ENCODE measurements at places on chromosomes 11 and 22.

DNA sequence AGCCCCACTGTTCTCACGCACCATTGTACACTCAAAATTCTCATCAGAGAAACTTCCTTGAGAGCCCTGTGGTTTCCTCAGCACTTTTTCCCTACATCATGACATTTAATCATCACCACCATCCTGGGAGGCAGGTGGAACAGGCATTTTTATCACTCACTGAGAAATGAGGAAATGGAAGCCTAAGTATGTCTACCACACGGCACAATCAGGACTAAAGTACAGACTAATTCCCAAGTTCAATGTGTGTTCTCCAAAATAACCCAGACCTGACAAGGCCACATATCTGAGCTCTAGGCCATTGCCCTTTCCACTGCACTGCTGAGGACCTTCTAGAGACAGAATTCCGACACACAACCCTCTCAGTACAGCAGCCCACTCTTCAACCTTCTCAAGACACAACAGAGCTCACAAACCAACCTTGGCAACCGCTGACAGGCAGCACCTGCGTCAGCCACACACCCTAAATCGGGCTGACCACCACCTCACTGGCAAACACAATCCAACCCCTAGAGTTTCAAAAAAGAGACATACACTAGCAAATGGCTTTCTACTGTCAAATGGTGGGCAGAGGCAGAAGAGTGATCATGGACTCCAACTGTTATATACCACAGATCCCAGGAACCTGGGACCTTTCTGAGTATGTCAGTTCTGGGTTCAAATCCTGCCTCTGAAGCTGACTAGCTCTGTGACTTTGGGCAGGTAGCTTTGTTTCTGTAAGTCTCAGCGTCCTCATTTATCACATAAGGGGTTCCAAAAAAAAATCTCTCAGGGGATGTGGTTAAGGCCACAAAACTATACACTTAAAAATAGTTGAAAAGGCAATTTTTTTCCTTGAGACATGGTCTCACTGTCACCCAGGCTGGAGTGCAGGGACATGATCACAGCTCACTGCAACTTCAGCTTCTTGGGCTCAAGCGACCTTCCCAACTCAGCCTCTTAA, 16.3 kb downstream of the SMCO4 start:
- no peak for DNase-seq

DNA sequence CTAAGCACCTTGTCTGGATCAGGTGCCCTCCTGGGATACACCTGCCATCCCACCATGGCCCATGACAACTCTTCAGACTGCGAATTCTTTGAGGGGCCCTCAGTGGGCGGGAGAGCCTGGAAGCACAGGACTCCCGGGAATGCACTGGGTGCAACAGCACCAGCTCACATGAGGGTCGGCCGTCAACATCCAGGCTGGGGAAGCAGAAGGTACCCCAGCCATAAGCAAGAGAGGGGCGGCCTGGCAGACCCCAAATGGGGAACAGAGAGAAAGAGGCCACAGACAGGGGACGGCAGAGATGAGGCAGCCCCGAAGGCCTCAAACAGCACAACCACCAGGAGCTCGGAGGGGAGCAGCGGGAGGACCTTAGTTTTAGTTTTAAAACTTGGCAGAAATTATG, 94.4 kb downstream of the PHF21B start:
- no peak for DNase-seq

- DNase-seq: no peak
Measured at GRCh38 chr11:108967571-108967970, 302.7 kb downstream of the DDX10 start.

GRCh38 chr11:69131644-69132300, 24.0 kb upstream of the SMIM38 start:
- no peak for DNase-seq

- DNase-seq: no peak
Measured at GRCh38 chr22:27195094-27195493, 537.7 kb downstream of the MIAT start.

DNA sequence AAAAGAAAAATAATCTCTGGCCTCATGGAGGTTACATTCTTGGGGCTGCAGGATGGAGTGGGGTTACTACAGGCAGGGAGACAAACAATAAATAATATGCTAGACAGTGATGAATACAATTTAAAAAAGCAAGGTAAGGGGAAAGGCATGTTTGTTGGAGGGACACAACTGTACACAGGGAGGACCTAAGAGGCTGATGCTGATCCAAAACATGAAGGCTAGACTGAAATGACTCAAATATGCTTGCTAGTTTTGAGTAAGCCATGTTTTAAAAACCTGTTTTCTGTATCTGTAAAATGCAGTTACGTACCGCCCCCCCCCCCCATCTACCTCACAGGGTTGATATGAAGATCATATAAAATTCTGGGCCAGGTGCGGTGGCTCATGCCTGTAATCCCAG, 44.0 kb downstream of the EIF4ENIF1 start:
- no peak for DNase-seq

DNA sequence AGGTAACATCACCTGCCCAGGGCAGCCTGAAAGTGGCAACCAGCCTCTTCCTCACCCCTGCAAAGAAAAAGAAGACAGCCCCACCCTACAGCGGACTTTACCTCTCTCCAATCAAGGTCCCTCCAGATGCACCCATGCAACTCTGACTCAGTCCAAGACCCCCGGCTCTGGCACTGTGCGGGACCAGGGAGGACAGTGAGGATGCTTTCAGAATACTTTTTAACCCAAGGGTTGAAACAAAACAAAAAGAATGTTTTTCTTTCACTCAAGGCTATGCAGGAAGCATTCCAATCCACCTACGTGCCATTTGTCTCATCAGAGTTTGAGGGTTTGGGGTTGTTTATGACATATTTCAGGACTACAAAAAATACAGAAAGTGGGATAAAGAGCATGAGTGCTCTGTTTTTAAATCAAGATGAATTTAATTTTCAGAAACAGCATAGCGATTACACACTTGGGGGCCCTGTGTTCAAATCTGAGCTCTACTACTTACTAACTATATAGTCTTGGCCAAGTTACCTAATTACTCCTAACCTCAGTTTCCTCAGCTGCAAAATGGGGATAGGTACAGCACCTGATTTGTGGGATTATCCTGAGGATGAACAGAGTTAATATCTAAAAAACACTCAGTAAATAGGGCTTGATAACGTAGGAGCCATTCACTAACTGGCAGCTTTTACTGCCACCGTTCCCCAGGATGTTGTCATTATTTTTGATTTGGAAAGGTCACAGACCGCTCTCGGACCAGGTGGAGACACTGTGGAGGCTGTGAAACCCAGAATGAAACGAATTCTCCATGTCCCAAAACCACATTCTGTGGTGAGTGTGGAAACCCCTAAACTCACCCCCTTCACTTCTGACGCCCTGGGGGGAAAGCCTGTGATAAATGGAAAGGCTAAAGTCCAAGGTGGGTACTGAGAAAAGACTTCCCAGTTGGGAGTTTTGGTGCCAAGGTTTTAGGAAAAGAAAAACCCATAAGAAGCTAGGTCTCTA, 5.6 kb downstream of the PLAAT3 start:
- DNase-seq: no peak

DNA sequence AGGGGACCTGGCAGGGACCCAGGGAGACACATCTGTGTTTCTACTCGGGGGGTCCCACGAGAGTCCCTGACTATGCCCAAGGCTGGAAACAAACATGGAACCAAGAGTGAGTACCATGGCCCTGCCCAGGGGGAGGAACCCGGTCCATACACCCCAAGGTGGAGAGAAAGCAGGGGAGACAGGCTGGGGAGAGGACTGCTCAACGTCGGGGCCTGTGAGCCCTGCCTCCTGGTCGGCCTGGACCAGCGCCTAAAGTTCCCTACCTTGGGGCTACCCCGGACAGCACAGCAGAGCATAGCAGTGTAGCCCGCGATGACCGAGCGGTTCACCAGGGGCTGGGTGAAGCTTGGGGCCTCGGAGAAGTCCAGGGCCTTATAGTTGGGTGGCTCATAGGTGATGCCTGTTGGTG, 20.2 kb downstream of the MYBPC3 start:
- DNase-seq: no peak

- no peak for DNase-seq
Measured at GRCh38 chr11:125481531-125481930, 14.5 kb downstream of the FEZ1 start.
